ENCODE measurements at places on chromosomes 3 and 15.

DNA sequence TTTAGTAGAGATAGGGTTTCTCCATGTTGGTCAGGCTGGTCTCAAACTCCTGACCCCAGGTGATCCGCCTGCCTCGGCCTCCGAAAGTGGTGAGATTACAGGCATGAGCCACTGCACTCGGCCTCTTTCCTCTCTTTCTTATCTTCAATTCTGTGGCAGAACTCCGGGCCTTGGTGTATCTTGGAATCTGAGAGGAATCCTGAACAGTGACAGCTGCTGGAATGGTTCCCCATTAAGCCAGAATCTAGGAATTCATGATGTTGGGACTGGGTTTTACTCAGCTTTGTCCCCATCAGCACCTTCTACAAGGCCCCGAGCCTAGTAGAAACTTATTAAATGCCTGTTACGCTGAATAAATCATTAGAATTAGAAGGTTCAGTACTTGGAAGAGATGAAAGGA lies 81.4 kb downstream of the GPR156 start:
- no peak for DNase-seq

GRCh38 chr3:190877925-190878324 lies 15.4 kb upstream of the GMNC start:
- DNase-seq = peak; percentile 27

GRCh38 chr3:49006408-49007067 lies 653 bp upstream of the WDR6 start:
- DNase-seq = no peak

DNA sequence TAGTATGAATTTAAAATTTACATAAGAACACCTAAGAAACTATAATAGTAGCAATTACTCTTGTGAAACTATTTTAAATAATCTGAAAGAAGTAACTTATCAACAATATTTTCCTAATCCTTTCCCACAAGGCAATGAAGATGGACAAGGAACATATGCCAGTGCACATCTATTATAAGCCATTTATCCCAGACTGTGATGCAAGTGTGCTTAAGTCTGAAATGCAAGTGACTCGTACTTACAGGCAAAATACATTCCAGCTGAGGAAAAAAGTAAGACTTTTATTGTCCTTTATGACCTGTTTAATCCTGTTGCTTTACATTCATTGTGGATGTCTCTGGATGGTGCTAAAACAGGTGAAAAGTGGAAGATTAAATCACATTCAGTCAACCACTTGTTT lies 709.4 kb downstream of the ZNF385D start:
- DNase-seq = no peak

DNA sequence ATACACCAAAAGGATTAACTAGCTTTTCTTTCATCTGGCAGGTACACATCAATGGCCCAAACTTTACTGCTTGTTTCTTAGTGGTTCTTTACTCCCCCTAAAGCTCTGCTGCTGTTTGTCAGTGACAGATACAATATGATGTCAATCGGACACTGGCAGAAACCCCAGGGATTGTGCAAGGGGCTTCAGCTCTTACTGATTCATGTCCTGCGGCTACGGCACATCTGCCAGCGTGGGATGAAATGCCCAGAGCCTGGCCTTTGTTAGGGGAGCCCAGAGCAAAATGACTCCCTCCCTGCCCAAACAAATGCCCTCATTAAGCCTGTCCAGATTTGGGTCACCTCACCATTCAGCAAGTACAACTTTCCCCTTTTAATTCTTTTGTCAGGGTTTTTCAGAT lies 28.3 kb downstream of the SRP14 start:
- no peak for DNase-seq

DNA sequence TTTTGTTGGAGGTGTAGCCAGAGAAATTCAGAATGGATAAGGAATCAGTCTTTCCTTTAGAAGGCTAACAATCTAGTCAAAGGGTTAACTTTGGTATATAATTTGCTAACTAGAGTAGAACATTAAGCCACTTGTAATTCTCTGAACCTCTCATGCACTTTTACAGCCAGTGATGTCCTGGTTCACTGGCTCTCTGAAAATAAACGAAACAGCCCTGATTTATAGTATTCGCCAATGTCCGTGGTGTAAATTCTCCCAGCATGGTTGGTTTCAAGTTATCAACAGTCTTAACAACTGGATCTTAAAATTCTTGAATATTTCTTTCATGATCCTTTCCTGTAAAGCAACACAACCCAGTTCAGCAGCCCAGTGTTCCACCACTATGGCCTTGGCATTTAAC lies 500.4 kb upstream of the CDIN1 start:
- DNase-seq = no peak

- DNase-seq = no peak
These were observed 257.1 kb downstream of the UACA start for GRCh38 chr15:70505936-70506912.

DNA sequence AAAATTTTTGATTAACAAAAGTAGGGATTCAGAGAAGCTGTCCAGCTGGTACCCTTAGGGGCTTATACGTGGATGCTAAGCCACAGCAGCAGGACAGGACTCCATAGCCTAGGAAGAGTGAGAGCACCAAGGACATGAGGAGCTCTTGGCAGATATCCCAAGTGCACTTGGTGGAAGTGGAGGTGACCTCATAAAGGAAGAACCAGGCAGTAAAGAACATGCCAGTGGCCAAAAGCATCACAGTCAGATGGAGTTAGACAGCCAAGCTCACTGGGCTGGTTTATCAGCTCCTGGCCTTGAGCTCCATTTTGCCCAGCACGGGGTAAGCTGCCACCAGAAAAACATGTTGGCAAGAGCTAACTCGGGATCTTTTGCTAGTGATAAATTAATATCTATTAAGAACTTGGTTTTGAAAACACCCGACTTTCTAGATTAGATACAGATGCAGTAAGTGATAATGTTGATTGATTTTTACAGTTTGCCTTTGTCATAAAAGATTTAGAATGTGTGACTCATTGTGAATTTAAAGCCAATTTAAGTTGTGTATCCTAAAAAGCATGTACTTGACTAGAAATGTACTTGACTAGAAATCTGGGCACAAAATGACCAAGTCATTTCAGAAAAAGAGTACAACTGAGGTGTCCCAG lies 108.0 kb downstream of the CMSS1 start:
- no peak for DNase-seq

GRCh38 chr3:123246866-123247265 lies 45.1 kb downstream of the SEC22A start:
- DNase-seq = no peak

GRCh38 chr3:194487289-194488054 lies 670 bp upstream of the ATP13A3 start:
- peak; percentile 28 for DNase-seq

DNA sequence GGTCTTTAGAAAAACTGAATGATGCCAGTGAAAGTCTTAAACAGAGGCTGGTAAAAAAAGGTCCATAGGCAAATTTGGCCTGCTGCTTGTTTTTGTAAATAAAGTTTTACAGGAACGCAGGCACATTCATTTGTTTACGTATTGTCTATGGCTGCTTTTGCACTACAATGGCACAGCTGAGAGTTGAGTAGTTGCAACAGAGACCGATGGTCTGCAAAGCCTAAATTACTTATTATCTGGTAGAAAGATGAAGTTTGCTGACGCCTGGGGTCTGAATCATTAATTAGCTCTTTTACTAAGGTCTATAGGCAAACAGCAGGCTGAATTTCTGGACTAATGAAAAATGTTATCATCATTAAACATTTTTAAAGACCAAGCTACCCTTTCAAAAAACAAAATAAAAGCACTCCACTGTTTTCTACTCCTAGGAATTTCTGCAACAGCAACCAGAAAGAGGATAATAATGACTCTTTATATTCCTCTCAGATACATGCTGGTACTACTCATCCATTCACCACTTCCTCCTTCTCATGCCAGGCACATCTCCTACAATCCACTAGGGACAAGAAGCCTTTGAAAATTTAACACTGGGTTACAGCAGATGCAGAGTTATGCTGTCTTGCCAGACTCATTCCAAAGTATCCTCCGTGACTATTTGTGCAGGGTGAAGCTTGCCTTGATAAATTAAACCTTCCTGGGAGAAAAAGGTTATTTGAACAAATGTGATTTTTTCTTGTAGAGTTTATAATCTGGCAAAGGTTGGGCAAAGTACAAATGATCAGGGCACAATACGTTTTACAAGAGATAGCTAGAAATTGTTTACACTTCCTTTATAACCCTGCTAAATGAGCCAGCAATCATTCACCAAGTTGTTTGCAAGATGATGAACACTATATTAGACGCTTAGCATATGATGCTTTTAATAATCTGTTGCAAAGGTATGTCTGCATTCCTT lies 6.0 kb downstream of the GATM start:
- no peak for DNase-seq

DNA sequence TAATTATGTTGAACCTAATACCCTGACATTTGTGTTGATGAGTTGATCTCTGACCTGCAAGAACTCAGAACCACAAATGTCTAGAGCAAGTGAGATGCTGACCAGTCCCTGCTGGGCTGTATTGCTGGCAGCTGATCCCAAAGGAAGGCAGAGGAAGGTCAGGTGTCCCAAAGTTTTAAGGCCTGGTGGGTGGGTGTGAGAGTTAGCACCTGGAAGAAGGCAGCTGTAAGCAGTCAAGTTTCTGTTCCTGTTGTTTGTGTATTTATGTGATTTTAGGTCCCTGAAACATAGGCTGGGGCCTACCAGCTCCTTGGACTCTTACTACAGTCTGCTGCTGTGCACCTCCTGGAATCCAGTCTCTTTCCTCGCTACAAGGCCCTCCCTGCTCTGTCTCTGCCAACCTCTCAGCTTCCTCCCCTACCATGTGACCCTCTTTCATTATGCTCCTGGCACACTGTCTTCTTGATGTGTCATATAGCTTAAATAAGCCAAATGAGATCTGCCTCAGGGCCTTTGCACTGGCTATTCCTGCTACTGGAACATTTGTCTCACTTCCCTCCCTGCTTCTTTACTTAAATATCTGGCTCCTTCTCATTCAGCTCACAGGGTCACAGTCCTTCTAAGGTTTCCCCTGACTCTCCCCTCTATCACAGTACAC lies 31.0 kb upstream of the ATOSA start:
- DNase-seq = no peak

DNA sequence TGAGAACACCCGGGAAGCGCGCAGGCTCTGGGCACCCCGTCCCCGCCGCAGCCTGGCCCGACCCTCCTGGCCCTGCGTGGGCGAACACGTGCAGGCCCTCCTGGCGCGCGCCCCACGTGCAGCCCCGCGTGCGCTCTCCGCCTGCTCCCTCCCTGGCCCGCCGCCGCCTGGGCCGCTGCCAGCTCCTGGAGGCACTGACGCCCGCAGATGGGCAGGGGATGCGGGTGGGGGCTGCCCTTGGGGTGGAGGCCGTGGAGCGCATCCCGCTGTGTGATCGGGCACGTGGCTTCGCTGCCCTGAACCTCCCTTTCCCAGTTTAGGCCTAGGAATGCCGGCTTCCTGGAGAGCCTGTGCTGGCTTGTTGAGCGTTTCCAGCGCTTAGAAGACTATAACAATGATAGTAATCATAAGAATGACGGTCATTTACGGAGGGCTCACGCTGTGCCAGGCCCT lies 104.6 kb upstream of the SLC6A6 start:
- no peak for DNase-seq

DNA sequence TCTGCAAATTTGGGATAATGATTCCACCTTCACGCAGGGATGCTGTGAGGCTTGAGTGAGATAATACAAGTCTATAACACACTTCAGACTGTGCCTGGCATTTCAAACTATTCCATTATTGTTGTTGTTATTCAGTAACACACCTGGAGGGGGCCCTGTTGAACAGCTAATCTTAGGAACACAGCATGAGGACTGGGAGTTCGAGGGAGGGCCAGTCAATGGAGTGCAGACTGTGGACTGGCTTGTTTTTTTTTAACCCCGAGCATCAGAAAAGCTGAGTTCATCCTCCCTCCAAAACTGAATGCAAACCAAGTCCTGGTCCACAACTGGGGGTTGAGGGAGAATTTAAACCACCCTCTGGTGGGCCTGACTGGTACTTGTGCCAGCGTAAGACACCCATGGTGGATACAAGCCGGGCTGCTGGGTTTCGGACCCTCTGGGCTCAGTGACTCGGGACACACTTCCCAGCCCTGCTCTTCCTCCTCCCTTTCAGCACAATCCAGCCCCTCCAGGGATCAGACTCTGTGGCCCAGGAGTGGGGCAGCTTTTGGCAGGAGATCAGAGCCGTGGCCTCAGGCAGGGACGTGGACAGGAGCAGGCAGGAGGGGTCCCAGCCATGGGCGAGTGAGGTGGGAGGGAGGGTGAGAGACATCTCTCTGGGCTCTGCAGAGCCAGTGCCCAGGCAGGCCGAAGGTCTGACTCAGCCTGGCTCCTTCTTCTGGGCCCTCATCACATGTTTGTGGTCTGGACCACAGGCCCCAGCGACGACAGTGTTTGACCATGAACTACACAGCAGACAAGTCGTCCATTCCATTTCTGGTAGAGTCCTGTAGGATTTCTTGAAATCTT lies 36.3 kb upstream of the MEX3B start:
- no peak for DNase-seq

GRCh38 chr15:90419738-90420406 lies 31.8 kb downstream of the IQGAP1 start:
- peak; percentile 62 for DNase-seq

- no peak for DNase-seq
These were observed 31.5 kb upstream of the C3orf80 start for GRCh38 chr3:160193644-160194192.

DNA sequence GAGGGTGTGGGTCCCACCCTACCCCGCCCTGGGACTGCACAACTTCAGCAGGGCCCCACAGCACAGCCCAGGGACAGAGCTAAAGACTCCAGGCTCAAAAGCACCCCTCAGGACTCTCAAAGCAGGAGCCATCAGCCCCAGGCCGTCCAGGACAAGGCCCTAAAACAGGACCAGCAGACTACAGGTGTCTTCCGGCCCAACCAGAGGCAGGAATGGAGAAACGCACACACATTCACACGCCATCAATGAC lies 26.1 kb downstream of the ATRIP start:
- DNase-seq = no peak

GRCh38 chr3:158491968-158492367 lies 79.0 kb upstream of the MLF1 start:
- DNase-seq = no peak

- no peak for DNase-seq
These were observed 8.1 kb upstream of the CLDN11 start for GRCh38 chr3:170410428-170411029.

GRCh38 chr15:56538901-56539545 lies 74.1 kb upstream of the MNS1 start:
- no peak for DNase-seq

GRCh38 chr15:31324186-31324585 lies 2.4 kb upstream of the KLF13 start:
- no peak for DNase-seq

DNA sequence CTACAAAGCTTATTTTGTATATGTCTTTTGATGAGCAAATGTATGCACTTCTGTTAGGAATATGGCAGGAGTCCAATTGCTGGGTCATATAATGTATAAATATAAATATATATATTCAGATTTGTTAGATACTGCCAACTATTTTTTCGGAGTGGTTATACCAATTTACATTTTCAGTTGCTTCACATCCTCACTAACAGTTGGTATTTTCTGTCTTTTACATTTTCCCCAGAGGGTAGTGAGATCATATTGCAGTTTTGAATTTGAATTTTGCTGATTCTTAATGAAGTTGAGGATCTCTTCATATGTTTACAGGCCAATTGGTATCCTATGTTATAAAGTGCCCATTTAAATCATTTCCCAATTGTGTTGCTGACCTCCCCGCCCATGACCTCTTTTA lies 139.0 kb upstream of the KCNMB2 start:
- DNase-seq = no peak

Data from stimulated activated CD4-positive, alpha-beta T cell treated with anti-CD3 and anti-CD28 coated beads, Interleukin-1b, Interleukin-23, amount 100 ng/mL, for 48 hours (primary cell).